NCI-H526 (cell line): ENCODE measurements at places on chromosomes 16 and 17.
A peak's percentile ranks its signal among the peaks of the same experiment; 100 is the strongest.

DNA sequence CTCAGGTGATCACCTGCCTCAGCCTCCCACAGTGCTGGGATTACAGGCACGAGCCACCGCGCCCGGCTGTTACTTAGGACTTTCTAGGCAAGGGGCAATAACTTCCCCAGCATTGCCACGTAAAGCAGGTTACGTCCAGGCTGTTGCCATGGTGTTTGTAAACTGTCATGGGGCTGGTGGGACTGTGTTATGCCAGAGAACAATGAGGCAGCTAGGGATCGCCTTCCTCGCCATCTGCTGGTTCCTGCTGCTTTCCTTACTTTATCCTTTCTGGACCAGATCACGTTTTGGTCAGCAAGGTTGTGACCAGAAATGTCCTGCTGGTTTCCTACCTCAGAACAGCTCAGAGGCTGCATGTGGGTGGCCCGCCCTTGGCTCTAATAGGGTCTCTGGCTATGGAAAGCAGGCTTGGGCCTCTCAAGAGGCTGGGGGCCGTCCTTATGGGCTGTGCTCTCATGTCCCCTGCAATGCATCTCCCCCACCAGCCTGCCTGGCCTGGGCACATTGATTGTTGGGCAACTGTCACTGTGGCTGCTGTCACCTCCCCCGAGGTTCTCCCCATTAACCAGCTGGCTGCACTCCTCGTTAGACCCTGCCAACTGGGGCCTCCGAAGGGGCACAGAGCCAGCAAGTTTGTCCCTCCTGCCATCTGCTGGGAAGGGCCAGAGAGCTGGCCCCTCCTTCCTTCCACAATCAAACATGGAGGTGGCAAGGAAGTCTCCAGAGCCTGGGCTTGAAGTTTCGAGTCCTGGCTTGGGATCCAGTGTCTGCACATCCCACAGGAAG, 28.2 kb upstream of the ZC3H18 start:
- DNase-seq, result no peak

- no peak for DNase-seq
Measured at GRCh38 chr16:75929046-75929445, 202.8 kb upstream of the CPHXL start.

DNA sequence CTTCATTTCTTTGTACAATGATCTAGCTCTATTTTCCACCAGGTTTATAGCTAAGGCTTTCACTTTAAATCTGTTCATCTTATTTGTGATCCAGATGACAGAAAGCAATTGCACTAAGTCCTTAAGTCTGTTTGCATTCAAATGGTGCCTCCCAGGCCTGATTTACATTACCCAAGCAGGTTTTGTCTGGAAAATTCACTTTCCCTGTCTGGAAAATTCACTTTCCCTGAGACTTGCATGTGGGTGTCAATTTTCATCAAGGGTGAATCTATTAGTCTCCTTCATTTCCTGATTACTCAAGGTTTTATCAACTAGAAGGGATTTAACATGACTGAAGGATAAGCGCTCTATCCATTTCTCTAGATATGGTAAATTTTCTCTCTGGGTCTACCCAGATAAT, 1480.2 kb upstream of the GOT2 start:
- DNase-seq, result no peak

GRCh38 chr16:24515186-24515585, 24.2 kb upstream of the RBBP6 start:
- no peak for DNase-seq

GRCh38 chr16:72811188-72811720, 236.7 kb downstream of the ZFHX3 start:
- no peak for DNase-seq

DNA sequence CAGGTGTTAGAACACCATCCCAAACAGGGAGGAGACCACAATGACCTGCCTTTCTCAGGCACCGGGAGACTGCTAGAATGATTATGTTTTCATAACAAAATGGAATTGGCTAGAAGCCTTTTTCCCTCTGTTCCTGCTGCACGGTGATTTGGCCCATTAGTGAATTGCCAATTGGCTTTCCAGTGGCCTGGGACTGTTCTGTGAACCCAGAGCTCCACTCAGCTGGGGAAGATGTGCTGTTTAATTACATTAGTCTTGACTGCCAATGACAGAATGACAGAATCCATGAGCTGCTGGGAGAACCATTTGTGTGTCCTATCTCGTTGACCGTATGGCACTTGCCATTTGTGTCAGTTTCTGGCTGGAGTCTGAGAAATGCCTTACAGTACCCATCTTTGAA, 242.9 kb downstream of the CDH11 start:
- DNase-seq, result no peak

GRCh38 chr17:53912117-53912516, 89.4 kb downstream of the KIF2B start:
- no peak for DNase-seq

DNA sequence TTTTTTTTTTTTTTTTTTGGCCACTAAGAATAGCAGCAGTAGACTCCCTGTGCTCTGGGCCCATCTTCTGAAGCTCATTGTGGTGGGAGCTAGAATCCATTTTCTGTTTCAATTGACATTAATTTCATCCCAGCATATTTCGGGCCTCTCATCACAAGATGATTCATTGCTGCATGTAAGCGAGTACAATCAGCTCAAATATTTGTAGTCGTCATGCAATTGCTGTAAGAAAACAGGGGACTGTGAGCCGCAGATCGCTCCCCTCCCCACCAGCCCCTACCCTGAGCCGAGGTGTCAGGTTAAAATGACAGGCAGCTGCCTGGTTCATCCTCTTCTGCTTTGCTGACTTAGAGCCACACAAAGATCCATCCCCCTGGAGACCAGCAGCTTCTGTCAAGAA, 358.8 kb upstream of the CDH5 start:
- no peak for DNase-seq

DNA sequence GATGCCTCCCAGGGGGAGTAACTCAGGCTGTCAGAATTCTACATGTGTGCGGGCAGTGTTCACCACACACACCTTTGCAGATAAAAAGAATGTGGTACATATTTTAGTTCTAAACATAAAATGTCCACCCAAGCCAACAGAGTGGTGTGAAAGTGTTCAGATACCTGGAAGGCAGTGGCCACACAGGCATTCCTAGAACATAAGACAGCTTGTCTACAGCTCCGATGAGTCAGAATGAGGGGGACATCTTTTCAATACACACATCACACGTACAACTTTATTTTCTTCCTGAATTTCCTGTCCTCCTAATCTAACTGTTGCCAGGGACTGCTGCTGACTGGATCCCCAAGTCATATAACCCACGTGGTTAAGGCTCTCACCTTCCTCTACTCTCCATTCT, 142.3 kb downstream of the ZFHX3 start:
- no peak for DNase-seq

GRCh38 chr17:72974605-72975232, 117.8 kb downstream of the SLC39A11 start:
- no peak for DNase-seq

DNA sequence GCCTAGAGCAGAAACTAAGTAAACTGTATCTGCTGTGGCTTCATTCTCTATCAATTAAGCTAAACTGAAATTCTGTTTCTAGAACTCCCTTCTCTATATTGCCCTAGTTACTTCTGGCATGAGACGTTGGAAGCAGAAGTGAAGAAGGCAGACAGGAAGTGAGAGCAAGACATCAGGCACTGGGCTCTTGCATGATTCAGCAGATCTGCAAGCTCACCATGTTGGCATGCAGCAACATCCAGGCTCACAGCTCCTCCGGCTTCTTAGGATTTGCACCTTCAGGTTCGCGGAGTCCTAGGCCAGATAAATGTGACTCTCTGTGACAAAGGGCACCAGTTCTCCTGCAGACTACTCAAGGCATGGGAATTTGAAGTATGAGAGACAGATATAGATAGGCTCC, 148.3 kb downstream of the CDH8 start:
- no peak for DNase-seq

GRCh38 chr17:52170963-52171572, 12.6 kb upstream of the CA10 start:
- DNase-seq, result peak; percentile 54

- no peak for DNase-seq
Measured at GRCh38 chr17:5003214-5003867, 5.6 kb downstream of the KIF1C start.

DNA sequence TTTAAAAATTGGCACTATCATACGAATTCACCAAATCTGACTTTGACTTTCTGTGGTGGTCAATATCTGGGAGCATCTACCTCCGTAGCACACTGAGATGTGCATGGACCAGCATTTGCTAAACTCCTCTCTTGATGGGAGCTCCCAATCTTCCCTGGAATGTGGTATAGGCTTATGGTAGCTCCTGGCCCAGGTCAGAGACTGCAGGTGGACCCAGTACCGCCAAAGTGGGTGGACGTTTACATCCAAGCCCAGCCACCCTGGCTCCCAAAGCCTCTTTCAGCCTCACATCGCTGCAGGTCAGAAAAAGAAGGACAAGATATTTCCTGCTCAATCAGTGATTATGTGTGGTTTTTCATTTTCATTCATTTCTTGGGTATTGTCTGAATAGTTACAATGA, 43.1 kb upstream of the NKD1 start:
- DNase-seq, result no peak

- DNase-seq, result no peak
Measured at GRCh38 chr16:79097166-79097565, 503.4 kb downstream of the MAF start.

DNA sequence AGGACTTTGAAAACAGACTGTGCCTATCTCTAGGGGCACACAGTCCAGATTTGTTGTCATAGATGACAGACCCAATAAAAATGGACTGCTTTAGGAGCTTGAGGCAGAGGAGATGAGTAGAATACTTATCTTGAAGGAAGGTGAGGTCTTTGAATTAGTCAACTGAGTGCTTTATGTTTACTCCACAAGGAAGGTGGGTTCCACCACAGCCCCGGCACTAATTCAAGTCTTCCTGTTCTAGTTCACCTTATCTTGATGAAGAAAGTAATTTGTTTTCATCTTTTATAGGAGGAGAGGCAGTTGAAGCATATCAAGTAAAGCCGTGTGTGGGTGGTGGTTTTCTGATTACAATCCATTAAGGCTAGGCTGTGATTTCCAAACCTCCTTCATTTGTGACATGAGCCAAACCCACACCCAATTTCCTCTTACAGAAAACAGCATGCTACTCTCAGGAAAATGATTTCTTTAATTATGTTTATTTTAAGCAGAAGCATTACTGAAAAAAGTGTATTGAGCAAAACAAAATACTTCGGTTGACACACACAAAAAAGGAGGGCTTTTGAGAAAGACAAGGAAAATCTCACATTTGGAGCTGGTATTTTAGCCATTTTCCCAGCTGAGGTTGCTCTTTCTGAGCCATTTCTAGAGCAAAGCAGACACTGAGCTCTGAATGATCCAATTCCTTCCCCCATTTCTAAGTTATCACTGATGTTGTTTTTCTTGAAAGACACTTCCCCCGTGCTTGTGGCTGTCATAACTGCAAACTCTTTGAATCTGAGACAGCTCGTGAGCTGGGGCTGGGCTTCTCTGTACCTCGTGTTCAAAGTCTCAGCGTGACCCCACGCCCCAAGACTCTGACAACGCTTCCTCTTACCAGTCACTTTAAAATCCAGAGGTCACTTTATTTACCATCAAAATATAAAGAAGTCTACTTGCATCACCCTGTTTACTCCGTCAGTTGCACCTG, 35.4 kb downstream of the CDRT15 start:
- no peak for DNase-seq

DNA sequence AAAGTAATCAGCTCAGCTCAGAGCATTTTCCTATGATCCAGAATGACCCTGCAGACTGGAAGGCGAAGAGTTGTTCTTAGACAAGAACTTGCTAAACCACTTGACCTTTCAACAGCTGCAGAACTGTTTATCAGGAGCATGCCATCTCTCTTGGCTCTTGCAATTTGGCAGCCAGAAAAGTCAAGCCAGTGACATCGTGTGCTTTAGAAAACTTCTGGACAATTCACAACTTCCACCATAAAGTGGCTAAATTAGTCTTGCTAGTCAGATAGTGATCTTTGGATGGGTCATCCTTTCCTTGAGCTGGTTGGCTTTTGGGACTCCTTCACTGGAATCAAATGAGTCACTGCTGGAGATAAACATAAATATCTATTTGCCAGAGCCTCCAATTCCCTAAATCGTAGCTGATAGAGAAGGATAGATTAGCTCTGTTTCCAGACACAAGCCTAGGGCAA, 146.5 kb downstream of the MAP2K6 start:
- no peak for DNase-seq

GRCh38 chr17:79372470-79373238, 238.2 kb downstream of the RBFOX3 start:
- no peak for DNase-seq

GRCh38 chr17:81125573-81126081, 39.7 kb upstream of the PVALEF start:
- DNase-seq, result no peak

GRCh38 chr17:44348234-44348987, 3.3 kb downstream of the GRN start:
- no peak for DNase-seq

GRCh38 chr17:57138956-57139576, 54.0 kb downstream of the AKAP1 start:
- DNase-seq, result peak; percentile 53

- DNase-seq, result no peak
Measured at GRCh38 chr16:64975821-64976220, 146.0 kb downstream of the CDH11 start.

GRCh38 chr17:40151414-40151963, 11.2 kb downstream of the CASC3 start:
- DNase-seq, result no peak

GRCh38 chr17:49727380-49727779, 19.6 kb upstream of the SLC35B1 start:
- no peak for DNase-seq

DNA sequence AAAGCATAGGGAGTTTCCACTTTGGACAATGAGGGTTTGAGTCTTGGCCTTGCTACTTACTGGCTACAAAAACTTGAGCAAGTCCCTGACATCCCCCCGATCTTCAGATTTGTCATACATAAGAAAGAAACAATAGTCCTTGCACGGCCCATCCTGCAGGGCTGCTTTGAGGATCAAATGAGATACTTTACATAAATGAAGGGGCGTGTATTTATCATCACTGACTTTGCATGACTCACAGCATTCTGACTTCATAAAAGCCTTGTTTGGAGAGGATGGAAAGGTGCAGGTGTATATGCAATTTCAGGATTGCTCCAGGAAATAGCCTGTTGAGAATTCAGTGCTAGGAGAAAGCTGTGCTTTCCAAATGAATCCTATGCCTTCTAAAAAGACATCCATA, 465.0 kb upstream of the MAF start:
- DNase-seq, result peak; percentile 61
